ENCODE measurements at places on chromosomes 13 and 19.
A peak's percentile ranks its signal among the peaks of the same experiment; 100 is the strongest.

GRCh38 chr19:42121656-42122069 is 10.6 kb downstream of the POU2F2 start:
- no peak for DNase-seq

DNA sequence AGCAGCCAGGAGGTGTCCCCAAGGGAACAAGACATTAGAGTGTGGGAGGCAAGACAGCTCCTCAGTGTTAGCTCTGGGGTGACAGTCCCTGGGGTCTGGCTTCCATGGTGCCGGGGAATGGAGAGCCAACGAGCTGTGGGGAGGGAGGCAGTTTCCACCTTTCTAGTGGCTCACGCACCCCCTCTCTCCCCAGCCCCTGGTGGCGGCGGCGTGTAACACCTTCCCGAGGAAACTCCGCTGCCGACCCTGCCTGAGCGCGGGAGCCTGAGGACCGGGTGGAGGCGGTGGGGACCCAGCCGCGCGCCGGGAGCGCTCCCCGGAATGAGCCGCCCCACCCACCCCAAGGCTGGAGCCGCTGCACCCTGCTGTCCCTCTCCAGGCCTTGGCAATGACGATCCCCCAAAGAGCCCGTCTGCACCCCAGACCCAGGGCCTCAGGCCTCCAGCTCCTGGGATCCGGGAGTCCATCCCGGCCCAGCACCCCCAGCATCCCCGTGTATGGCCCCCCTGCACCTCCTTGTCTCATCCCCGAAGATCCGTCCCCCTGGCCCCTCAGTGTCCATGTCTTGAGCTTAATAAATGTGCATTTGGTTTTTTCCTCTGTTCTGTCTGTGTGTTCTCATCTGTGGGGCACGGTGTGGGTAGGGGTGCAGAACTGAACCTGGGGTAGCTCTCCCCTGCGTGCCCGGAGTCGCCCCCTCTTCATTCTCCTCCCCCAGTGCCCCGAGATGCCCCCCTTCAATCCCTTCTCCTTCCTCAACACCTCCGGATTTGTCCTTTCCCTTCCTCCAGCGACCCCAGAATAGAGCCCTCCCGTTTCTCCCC is 622 bp upstream of the FXYD5 start:
- DNase-seq = no peak

DNA sequence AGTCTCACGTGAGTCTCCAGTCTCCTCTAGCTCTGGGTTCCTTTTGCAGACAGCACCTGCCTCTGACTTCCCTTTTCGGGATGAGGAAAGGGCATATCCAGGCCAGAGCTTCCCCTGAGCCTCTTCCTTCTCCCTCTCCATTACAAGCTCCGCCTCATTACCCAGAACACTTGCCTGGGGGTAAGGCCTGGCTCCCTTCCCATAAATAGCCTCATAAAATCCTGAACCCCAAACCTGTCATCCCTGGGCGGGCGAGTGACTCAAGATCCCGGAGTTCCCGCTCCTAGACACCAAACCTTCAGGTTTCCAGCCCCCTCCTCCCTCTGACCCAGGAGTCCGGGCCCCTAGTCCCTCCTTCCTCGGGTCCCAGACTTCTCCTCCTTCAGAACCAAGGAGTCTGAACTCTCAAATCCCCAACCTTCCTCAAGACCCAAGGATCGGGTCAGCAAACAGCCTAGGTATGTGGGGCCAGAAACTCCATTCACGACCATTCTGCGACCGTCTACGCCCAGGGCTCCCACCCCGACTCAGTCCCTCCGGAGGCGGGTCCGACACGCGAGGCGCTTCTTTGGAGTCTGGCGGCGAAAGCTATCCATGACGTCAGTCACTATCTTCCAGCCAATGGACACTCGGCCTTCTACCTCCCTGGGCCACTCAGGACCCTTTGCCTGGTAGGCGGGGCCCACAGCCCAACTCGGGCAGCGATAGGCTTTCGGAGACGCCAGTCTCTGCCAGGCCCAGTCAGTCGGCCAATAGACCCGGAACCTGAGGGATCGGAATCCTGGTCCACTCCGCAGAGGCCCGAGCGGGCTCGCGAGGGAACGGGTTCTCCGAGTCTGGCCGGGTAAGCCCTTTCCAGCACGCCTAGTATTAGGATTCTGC is 6.5 kb upstream of the CNFN start:
- peak; percentile 100 for DNase-seq

GRCh38 chr13:19952850-19953249 is 5.7 kb upstream of the ZMYM2 start:
- DNase-seq = no peak

DNA sequence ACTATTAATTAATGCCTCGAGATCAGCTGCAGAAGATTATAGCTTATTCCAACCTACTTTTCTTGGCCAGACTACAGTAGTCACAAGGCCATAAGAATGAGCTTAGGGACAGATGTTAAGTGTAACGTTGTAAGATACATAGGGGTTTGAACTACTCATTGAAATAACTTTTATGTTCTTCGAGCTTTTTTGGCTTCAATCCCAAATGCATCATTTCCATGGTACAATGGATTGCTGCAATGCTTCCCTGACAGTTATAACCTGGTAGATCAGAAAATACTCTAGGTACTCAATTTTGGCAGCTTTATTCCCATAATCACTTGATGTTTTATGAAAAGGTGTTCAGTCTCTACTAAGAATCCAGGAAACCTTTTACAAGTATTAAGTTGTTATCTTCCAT is 2216.7 kb upstream of the PCDH20 start:
- no peak for DNase-seq

DNA sequence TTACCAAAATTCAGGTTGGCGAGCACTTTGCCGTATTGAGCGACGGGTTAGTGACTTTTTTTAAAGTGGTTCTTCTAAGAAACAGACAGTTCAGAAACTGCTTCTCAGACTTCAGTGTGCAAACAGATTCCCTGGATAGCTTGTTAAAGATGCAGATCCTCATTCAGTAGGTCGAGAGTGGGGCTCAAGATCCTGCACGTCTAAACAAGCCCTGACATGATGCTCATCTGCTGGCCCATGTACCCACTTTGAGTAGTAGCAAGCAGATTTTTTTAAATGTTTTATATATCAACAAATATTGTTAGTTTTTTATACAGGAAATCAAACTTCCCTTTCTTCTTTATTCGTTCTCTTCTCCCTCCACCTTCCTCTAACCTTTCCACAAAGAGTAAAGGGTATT is 7.3 kb downstream of the METTL21C start:
- no peak for DNase-seq

DNA sequence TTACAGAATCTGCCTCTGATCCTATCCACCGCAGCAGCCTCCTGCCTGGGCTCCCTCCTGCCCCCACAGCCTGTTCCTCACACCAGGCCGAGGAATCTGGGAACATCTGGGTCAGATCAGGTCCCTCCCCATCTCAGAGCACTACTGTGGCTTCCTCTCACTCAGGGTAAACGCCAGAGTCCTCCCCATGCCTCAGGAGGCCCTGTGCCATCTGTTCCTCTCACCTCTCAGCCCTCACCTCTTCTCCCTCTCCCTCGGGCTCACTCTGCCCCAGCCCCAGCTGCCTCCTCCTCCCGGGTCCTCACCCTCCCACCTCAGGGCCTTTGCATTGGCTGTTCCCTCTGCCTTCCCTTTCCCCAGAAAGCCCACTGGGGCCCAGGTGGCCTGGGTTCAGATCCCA is 18.2 kb downstream of the FCGBP start:
- DNase-seq = no peak

- no peak for DNase-seq
Measured at GRCh38 chr19:1010586-1011510, 10.1 kb downstream of the TMEM259 start.

DNA sequence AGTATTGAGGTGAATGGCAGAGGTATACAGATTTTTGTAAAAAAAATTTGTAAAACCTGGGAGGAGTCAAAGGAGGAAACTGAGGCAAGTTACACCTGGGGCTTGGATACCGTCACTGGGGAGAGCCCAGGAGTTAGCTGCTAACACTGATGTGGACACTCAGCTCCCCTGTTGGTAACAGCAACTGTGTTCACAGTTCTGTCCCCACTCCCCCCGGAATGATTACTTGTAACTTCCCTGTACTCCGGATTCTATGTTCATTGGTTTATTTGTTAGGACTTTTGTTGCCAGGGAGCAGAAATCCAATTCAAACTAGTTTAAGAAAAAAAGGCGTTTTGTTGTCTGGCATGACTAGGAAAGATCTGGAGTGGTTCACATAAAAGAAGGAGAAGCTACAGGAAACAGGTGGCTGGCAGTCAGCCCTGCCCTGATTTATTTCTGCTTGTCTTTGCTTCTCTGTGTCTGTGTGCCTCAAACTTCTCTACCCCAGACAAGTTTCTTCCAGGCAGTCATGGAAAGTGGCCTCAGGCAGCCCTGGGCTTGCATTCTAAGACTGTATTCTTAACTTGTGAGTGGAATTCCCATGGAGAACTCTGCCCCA is 2.3 kb upstream of the GPR12 start:
- DNase-seq = peak; percentile 61

DNA sequence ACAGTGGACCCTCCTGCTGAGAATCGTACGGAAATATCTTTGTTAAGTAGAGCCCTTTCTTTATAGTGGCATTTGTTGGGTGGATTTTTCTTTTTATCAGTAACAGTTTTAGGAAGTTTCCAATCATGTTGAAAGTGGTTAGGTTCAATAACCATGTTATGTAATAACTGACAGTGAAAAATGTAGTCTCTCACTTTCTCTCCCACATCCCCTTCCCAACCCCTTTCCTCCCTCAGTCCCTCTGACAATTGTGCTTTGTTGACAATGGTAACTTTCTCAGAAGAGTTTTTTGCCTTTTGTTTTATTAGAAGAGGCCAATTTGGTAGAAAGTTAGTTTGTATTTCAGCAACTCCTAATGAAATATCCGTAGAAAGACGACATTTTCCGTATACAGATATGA is 77.8 kb upstream of the SLAIN1 start:
- no peak for DNase-seq

DNA sequence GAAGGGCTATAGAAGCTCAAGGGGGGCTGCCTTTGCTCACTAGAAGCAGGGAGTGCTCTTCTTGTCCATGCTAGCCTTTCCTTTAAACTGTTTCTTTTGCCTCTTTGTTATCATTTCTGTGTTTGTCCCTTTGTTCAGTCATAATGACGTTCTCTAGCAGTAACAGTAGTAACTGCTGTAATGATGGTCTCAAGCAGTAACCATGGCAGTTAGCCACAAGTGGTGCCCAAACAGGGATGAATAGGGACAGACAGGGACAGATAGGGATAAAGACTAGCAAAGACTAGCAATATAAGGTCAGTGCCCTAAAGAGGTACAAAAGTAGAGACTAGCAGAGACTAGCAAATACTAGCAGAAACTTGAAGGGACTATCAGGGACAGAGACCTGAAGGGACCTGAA is 869.0 kb upstream of the PRR20A start:
- no peak for DNase-seq

GRCh38 chr19:4559569-4559968 is at the start of gene SEMA6B:
TSS of gene SEMA6B (minus strand) at chr19:4559684. CDS start at chr19:4558457, 1,227 bp downstream.
- DNase-seq = no peak

- DNase-seq = no peak
Measured at GRCh38 chr13:35983206-35983605, 148.0 kb downstream of the DCLK1 start.

DNA sequence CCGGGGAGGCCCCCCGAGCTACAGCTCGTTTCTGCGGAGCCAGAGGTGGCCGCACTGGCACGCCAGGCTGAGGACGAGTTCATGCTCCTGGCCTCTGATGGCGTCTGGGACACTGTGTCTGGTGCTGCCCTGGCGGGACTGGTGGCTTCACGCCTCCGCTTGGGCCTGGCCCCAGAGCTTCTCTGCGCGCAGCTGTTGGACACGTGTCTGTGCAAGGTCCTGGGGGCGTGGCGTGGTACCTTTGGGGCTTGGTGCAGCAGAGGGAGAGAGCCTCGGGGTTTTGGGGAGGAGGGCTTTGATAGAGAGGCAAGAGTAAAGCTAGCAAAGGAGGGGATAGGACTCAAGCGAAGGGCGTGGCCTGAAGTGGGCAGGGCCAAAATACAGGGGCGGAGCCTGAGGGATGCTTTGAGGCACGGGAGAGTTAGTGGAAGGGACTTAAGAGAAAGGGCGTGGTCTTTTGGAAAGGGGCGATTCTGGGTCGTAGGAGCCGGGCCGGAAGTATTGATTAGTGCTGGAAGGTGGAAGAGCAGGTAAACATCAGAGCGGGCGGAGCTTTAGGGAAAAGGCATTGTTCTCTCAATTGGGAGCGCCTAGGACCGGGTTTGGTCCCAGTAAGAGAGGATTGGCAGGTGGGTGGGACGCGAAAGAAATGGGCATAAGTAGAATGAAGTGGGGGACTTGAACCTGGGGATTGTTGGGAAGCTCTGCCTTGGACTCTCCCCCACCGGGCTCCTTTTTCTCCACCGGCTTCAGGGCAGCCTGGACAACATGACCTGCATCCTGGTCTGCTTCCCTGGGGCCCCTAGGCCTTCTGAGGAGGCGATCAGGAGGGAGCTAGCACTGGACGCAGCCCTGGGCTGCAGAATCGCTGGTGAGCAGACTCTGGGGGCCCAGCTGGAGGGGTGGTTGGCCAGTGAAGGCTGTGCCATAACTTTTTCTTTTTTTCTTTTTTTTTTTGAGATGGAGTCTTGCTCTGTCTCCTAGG is 1.2 kb downstream of the PPM1N start:
- DNase-seq = peak; percentile 50

GRCh38 chr13:37833411-37833810 is 36.2 kb downstream of the TRPC4 start:
- no peak for DNase-seq

DNA sequence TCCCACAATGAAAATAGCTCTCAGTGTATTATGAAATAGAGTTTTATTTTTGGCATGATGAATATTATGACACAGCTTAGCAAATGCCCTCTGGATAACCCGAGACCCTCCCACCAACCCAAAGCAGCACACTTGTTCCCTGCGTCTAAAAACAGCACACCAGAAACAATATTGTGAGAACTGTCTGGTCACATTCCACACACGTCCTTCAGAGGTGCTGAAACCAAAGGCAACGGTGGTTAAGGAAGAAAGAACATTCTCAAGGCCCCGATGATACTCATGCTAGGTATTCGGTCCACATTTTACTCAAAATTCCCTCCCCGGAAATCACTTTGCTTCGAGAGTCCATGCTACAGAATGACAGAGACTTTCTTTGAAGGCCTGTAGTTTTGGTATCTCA is 156.7 kb downstream of the SLC7A1 start:
- DNase-seq = no peak

DNA sequence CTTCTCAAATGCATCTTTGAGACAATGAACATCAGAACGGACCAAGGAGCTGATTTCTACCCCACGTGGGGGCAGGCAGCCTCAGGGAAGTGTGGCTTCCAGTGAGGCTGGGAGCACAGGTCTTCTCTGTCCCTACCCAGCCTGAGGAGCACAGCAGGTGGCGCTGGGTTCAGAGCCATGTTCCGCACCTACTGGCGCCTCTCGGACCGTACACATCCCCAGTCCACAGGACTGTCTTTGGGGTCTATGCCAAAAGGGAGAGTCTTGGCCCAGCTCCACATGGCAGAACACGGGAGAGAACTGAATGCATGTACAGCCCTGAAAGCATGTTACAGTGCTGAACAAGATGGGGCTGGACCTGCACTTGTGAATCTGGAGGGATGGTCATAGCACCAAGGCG is 22.6 kb downstream of the SUGP1 start:
- no peak for DNase-seq

GRCh38 chr13:38657191-38657590 is 29.7 kb upstream of the FREM2 start:
- DNase-seq = no peak

GRCh38 chr19:38644719-38645118 is 2.7 kb upstream of the ACTN4 start:
- no peak for DNase-seq
